ENCODE measurements at places on chromosomes 12 and 14.

- DNase-seq: no peak
These were observed 82.4 kb upstream of the RESF1 start for GRCh38 chr12:31876568-31877424.

DNA sequence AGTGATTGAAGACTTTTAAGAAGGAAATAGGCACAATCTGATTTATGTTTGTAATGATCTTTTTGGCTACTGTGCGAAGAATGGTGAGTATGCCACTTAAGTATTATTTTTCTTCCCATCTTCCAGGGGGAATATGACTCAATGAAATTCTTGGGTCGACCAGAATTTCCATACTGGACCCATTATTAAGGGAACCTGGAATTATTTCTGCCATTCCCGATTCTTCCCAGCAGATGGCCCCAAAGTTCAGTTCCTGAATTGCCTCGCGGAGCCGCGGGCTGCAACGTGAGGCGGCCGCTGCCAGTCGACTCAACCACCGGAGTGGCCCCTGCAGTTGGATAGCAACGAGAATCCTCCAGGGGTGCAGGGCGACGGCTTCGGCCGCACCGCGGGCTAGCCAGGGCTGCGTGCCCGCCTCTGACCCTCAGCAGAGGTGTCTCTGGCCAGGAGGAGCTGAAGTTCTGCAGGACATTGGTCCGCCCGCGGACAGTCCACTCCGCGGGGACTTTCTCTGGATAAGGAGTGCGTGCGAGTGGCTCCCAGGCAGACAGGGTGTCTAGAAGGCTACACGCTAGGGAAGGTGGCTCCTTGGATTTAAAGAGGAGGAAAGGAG lies 628 bp upstream of the TSHR start:
- peak; percentile 67 for DNase-seq

DNA sequence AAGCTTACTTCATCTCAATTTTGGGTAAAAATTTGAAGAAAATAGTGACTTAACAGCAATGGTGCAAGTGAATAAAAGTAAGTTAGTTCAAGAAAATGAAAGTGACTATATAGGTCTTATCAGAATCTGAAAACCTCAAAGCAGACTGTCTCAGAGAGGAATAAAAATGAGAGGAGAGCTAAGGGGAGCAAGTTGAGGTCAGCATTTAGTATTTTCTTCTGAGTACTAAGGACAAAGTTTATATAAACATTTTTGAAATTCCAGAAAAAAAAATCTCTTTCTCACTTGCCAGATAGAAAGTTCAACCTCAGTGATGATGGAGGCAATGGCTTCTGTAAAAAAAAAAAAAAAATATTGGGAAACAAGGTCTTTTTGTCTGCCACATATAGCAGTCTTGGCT lies 414.1 kb downstream of the NPAS3 start:
- peak; percentile 18 for DNase-seq

- DNase-seq: no peak
These were observed 62.3 kb upstream of the TMPO start for GRCh38 chr12:98453070-98453469.

- DNase-seq: no peak
These were observed 22.9 kb upstream of the ARL1 start for GRCh38 chr12:101430456-101430855.

GRCh38 chr14:74134484-74134883 lies 49.7 kb downstream of the LIN52 start:
- no peak for DNase-seq

GRCh38 chr14:103581954-103582703 lies 19.4 kb downstream of the COA8 start:
- DNase-seq: no peak

- DNase-seq: no peak
These were observed 272.0 kb upstream of the E2F7 start for GRCh38 chr12:77337362-77337761.

DNA sequence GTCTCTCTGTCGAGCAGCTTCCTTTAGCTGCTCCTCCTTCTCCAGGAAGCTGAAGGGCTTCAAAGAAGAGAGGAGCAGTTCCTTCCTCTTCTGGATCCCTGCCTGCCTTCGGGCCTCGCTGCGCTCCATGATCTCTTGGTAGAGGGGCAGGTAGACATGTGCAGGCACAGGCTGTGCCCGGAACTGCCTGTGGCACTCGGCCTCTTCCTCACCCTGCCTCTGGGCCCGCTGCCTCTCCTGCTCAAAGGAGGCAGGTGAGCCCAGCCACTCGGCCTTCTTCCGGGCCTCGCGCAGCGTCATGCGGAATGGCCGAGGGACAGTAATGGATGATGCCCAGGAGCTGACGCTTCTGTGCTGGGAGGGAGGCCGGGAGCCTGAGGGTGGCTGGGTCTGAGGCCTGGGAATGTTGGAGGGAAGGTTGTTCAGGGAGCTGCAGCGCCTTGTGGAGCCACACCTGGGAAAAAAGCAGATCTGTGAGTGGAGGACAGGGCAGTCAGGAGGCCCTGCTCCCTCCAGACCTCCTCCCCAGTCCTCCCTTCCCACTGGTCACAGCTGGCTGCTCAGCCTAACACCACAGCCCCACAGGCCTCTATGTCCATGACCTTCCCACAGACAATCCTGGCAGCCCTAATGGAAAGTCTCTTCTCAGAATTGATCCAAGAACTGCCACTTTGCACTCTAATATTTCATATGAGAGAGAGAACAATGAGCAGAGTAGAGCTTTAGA lies 5.3 kb downstream of the FAM161B start:
- DNase-seq: no peak

DNA sequence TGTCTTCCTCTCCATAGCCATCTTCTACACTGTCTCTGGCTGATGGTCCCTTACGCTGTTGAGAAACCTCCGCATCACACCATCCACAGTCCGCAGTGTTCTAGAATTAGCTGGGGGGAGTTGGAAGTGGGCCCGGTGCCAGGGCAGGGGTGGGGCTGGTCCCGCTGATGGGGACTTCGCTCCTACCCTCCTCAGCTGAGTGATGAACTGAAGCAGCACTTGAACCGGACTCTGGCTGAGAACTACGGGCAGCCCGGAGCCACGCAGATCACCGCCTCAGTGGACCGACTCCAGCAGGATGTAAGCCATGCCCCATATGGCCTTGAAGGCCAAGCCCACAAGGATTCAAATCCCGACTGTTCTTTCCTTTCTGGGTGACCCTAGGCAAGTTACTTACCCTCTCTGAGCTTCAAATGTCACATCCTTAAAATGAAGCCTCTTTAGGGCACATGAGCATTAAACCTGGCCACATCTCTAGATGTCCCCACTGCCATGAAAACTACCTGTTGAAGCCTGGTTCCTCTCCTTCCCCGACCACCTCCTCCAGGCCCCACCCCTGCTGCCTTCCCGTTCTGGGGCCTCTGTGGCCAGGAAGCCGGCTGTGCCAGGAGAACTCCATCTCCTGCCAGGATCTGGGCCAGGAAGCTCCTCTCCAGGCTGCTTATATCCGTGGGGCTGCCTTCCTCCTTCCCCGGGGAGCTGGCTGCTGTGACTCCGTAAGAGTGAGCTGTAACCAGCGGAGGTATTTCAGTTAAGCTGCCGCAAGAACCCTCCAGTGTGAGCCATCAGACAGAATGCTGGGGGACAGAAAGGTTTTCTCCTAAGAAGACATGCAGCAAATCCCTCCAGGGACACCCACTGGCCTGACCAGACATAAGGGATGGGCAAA lies 53.1 kb downstream of the TSPAN11 start:
- no peak for DNase-seq

DNA sequence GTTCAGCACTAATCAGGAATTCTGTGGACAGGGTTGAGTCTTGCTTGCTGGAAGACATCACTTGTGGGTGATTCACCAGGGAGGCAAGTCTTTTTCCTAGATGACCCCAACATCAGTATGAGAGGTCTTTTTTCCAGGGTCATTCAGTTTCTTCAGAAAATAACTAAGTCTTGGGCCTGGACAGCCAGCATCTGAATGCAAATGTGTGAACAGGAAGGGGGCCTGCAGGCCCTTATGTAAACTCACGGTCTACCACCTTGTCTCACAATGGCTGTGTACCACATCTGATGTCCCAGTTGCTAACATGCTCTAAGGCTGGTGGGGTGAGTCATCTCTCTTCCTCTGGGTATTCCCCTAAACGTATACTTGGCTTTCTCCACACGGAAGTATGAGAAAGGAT lies 79.2 kb downstream of the HECTD4 start:
- peak; percentile 44 for DNase-seq

GRCh38 chr12:127771546-127771945 lies 495.4 kb upstream of the TMEM132C start:
- no peak for DNase-seq

DNA sequence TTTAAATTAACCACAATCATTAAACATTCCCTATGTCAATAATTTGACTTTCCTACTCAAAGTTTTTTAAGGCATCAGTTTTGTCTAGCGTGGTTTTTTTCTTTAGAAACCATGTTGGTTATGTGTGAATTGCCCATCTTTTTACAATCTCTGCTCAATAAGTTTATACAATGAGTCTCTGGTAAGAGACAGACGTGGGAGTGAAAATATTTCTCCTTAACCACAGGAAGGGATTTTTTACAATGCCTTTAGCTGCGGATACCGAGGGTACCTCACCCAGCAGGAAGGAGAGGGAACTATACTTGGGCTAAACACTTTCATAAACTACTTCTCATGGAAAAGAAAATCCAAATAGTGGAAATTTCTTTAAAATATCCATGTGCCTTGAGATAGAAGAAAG lies 191.4 kb upstream of the BCL2L14 start:
- no peak for DNase-seq

- no peak for DNase-seq
These were observed 33.4 kb upstream of the ERGIC2 start for GRCh38 chr12:29414368-29414767.

DNA sequence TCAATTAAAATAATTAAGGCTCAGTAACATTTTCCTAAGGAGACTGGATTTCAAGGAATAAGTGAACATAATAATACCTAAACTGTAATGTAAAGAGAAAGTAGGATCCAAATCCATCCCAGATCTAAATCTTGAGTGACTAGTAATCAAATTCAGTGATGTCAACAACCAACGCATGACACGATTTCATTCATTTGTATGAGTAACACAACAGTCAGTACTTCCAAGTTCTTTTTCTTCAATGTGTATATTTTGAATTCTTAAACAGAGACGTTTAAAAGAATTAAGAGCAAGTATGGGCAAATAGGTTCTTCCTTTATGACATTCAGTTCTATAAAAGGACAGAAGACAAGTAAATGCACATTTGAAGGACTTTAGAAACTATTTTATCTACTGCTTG lies 104.3 kb upstream of the CNTN1 start:
- no peak for DNase-seq

DNA sequence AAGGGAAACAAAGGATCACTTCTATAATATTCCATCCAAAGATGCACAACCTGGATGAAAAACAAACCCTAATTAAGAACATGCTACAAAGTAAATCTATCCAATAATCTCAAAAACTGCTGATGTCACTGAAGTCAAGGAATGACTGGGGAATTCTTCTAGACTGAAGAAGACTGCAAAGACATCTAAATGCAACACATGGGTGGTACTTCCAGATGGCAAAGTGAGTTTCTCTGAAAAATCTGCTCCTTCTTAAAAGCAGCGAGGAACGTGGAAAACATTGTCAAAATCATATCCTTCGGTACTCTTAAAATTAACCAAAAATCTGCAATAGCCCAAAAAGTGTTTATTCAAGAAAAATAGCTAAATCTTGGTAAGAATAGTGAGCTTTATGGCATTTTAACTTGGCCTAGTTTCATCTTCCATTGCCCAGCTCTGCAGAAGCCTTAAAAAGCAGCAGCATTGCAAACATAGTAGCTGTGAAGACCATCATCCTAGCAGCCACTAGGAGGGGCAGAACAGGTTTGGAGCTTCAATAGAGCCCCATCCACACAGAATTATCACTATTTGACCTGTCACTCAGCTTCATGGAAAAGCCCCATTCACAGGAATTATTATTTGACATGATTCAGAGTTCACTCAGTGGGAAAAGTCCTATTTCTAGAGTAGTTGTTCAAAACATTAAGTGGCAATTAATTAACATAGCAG lies 7.4 kb downstream of the CLEC14A start:
- no peak for DNase-seq

- no peak for DNase-seq
These were observed 14.8 kb downstream of the IRAK3 start for GRCh38 chr12:66203820-66204219.

GRCh38 chr12:114405519-114406271 lies at the start of gene TBX5:
TSS of gene TBX5 (minus strand) at chr12:114406144. CDS start at chr12:114403898, 2,246 bp downstream.
- no peak for DNase-seq

- DNase-seq: peak; percentile 63
These were observed 282.8 kb downstream of the EGLN3 start for GRCh38 chr14:33668066-33668465.

- DNase-seq: no peak
These were observed 1.2 kb downstream of the RAB15 start for GRCh38 chr14:64970776-64971477.

GRCh38 chr14:74491956-74492775 lies 939 bp downstream of the NPC2 start:
- DNase-seq: no peak

DNA sequence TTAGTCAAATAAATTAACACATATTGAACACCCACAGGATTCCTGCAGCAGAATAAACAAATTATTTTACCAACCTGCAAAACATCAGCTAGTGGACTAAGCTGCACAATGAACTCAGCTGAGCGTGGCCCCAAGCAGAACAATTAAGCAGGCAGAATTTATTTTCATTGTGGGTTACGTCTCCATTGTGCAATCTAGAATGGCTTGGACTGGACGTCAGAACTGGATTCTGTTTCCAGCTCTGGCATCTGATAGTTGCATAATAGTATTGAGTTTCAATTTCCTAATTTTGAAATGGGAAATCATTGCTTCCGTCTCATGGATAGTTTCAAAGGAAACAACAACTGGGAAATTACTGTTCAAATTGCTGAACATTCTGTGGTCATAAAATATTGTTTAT lies 35.5 kb upstream of the RERG start:
- DNase-seq: peak; percentile 6

- DNase-seq: no peak
These were observed 2.5 kb downstream of the TEAD4 start for GRCh38 chr12:2961705-2962104.

DNA sequence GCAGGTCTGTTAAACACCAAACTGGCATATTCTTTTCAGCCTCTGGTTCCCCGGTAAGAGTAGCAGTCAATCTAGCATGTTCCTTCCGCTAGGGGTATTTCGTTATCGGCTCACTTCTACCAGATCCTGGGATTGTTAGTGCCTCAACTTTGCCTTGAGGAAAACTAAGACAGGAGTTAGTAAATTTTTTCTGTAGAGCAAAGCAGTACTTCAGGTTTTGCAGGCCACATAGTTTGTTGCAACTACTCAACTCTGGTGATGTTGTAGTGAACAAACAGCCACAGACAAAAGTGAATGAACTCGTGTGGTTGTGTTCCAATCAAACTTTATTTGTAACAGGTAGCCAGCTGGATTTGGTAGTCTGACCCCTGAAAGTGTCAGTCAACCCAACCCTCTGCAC lies 6.3 kb upstream of the CDH24 start:
- DNase-seq: no peak

DNA sequence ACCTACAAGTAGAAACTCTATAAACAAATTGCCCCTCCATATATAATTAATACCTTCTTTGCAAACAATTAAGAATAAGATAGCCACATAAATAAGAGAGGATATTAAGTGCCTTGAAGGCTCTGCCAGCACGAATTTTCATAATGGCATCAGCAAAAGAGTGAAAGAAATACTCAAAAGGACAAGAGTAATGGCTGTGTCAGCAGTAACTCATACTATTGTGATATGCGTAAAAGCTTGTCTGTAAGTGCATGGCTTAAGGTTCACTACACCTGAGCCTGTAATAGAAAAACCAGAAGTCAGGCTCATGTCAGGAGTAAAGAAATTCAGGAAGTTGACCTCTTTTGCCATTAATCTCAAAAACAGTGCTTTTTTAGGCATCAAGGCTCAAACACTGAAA lies 204.1 kb downstream of the TRHDE start:
- no peak for DNase-seq

GRCh38 chr14:76965232-76965631 lies 63.3 kb downstream of the IRF2BPL start:
- no peak for DNase-seq

GRCh38 chr12:16218934-16219751 lies 58.3 kb downstream of the SLC15A5 start:
- no peak for DNase-seq
